Fibroblast of skin of scalp (primary cell): ENCODE measurements at places on chromosomes 2 and 18.
A peak's percentile ranks its signal among the peaks of the same experiment; 100 is the strongest.

GRCh38 chr18:35682281-35682867 lies 100.8 kb downstream of the GALNT1 start:
- peak; percentile 72 for DNase-seq

GRCh38 chr2:42875880-42876279 lies 83.5 kb upstream of the HAAO start:
- DNase-seq: no peak

GRCh38 chr2:108916796-108917421 lies 72.1 kb downstream of the EDAR start:
- no peak for DNase-seq

DNA sequence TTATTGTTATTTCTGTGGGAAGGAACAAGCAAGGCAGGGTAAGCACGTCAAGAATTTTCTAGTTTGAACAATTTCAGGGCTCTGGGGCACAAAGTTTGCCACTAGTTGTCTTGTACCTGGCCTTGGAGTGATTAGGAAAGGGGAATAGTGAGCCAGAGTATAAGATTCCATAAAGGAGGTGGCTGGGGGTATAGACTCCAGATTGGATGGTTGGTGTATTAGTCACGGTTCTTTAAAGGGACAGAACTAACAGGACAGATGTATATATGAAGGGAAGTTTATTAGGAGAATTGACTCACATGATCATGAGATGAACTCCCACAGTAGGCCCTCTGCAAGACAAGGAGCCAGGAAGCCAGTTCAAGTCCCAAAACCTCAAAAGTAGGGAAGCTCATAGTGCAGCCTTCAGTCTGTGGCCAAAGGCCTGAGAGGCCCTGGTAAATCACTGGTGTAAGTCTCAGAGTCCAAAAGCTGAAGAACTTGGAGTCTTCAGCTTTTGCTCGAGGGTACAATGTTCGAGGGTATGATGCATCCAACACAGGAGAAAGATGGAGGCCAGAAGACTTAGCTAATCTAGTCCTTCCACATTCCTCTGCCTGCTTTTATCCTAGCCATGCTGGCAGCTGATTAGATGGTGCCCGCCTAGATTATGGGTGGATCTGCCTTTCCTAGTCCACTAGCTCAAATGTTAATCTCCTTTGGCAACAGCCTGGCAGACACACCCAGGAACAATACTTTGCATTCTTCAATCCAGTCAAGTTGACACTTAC lies 31.5 kb upstream of the PTPRM start:
- DNase-seq: peak; percentile 17

GRCh38 chr2:191245869-191246531 lies 796 bp downstream of the MYO1B start:
- DNase-seq: peak; percentile 75

DNA sequence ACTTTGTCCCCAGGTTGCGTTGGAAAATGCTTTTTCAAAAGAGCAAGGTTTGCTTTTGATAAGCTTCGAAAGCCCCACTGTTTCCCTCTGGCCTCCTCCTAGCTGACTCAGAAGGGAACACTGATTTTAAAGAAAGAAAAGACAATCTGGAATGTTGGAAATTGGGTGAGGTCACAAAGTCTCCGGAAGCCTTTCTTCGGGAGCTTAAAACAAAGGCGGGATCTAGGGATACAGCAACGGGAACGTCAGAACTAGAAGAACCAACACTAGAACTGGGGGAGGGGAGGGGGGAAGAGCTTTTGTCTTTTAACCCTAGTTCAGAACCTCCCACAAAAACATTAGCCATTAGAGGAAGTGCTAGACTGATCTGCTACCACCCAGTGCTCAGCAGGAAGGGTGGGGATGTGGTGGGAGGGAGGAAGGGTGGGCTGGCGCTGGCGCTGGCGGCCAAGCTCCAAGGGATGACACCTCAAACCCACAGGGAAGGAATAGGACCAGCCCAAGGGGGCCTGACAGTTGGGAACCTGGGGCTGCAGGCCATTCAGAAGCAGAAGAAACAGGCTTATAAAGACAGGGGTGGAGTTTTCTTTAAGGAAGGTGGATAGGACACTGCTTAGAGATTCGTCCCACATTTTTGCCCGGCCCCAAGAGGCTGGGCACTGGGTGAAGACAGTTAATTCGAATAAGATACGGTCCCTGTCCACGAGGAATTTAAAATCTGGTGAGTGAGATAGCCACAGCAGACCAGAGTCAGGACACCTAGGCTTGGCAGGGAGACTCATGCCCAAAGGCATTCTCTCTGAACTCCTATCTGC lies 1.7 kb downstream of the TMSB10 start:
- DNase-seq: peak; percentile 93

GRCh38 chr2:96913117-96913397 lies 43.2 kb upstream of the SEMA4C start:
- DNase-seq: no peak

- no peak for DNase-seq
Measured at GRCh38 chr2:222298001-222298310, 842 bp downstream of the PAX3 start.

DNA sequence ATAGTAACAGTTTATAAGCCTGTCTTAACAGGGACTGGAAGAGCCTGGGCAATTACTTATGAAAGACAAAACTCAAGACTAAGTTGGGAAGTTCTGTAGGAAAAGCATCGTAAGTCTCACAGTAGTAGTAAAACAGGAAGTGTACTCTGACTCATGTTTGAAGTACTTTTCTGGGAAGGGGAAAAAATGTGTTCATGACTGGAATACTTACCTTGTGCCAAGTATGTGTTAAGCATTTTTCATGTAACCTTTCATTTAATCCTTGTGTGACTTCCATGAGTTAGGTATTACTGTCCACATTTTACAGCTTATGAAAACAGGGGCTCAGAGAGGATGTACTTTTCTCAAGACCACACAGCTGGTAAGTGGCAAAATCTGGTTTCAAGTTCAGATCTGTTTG lies 13.7 kb upstream of the SKOR2 start:
- peak; percentile 83 for DNase-seq

DNA sequence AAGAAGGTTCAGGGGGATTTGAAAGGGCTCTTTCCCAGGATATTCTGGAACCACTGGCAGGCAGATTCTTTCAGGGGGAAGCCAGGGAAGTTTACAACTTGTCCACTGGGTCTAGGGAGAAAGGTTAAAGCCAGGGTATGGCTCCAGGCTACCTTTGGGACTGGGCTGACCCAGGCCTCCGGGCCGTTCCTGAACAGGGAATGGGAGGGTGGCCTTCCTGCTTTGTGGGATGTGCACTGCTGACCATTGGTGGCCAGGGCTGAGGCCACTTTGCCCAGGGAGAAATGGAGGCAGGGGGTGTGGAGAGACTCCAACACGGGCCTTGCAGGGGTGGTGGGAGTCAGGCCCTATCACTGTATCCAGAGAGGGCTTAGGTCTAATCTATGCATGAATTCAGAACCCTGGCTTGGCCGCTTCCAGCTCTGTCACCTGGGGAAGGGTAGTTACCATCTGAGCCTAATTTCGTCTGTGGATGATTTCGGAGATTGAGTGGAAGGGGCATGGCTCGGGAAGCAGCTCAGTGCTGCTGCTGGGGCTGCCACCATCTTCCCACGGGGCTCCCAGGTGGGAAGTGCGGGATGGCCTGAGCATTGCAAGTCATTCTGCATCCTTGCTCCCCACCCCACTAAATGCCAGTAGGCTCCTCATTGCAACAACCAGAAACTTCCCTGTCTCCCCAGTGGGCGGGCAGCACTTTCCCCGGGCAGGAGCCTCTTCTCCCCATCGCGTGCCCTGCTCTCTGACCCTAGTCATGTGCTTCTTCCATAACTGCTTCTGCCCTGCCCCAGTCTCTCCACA lies 57.1 kb upstream of the OTOF start:
- DNase-seq: no peak

GRCh38 chr2:219274361-219274921 lies 4.7 kb upstream of the DNAJB2 start:
- DNase-seq: peak; percentile 91

GRCh38 chr2:134232461-134232860 lies 21.4 kb upstream of the MGAT5 start:
- DNase-seq: no peak

DNA sequence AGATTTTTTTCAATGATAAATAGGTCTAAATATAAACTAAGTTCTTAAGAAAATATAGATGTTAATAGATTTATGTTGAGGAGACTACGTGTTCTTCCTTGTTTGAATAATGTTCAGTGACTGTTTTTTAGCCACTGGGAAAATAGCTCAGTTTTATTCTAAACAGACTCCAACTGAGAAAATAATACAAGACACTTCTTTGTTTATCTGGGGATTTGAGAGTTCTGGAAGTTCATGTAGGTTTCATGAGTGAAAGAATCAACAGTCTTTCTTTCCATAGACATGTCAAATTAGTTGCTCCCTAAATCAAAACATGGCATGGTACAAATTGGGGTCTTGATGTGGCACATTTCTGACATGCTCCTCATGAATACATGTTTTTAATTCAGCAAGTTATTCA lies 177.7 kb downstream of the MREG start:
- no peak for DNase-seq

- DNase-seq: no peak
Measured at GRCh38 chr2:236574424-236575145, 5.0 kb downstream of the ACKR3 start.

GRCh38 chr2:239896075-239896474 lies 129.1 kb downstream of the NDUFA10 start:
- DNase-seq: no peak

GRCh38 chr2:54691445-54692135 lies 31.9 kb upstream of the EML6 start:
- DNase-seq: no peak

GRCh38 chr2:159455330-159455918 lies 160.9 kb downstream of the BAZ2B start:
- DNase-seq: peak; percentile 7

- peak; percentile 64 for DNase-seq
Measured at GRCh38 chr2:222609381-222609780, 46.5 kb downstream of the FARSB start.

DNA sequence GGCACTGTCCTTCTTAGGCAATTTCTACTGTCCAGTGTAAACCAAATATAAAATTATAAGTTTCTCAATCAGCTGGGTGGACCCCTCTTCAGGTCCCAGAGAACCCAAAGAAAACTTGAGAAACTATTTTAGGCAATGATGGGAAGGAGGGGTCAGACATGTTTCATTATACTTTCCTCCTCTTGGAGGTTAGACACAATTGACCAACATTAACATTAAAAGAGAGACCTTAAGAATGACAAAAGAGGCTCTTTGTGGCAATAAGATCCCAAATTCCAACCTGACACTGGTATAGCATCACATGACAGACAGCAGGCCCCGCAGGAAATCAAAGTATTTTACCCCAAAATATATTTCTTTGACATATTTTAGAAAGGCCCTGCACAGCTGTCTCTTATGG lies 73.1 kb downstream of the LRRTM1 start:
- no peak for DNase-seq

DNA sequence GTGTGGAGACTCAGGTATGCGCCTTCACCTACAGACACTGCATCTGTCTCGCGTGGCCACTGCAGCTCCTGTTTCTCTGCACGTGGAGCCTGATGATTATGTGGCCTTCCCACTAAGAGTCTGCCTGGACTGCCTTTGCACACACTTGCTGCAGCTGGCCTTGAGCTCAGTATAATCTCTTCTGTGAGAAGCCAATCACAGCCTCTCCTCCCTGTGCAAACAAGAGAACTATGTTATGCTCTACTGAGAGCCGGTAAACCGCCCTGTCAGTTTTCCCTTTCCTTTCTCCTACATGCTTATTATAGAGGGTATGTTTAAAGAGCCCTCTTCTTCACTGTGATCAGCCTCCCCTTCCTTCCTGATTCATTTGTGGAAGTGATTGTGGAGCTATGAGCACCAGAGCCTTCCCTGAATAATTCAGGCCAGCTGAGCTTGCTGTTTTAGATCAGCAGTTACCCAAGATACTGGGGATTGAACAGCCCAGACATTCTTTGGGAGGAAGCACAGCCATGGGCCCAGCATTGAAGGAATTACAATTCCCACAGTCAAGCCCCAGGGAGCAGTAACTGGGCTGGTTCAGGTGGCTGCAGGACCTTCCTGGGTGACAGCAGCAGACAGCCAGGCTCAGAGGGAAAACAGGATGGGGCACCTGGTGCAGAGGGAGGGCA lies 3.7 kb upstream of the TGFA start:
- no peak for DNase-seq

DNA sequence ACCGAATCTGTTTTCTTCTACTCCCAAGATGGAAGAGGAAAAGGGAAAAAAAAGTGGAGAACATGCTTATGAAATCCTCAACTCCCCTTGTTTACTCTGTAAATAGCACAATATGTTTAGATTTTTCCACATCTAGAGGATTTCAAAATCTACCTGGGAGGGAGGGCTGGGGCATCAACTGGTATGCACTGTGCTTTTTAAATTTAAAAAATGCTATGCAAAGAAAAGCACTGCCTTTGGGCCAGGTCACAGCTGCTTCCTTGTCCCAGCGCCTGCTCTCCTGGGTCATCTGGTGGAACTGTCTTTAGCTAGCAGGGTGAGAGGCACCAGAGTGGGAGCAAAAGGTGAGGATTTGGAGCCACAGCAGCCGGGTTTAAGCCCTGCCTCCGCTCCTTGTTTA lies 88.2 kb upstream of the BOD1L2 start:
- DNase-seq: no peak

- no peak for DNase-seq
Measured at GRCh38 chr2:233469261-233470010, 97.1 kb downstream of the USP40 start.

DNA sequence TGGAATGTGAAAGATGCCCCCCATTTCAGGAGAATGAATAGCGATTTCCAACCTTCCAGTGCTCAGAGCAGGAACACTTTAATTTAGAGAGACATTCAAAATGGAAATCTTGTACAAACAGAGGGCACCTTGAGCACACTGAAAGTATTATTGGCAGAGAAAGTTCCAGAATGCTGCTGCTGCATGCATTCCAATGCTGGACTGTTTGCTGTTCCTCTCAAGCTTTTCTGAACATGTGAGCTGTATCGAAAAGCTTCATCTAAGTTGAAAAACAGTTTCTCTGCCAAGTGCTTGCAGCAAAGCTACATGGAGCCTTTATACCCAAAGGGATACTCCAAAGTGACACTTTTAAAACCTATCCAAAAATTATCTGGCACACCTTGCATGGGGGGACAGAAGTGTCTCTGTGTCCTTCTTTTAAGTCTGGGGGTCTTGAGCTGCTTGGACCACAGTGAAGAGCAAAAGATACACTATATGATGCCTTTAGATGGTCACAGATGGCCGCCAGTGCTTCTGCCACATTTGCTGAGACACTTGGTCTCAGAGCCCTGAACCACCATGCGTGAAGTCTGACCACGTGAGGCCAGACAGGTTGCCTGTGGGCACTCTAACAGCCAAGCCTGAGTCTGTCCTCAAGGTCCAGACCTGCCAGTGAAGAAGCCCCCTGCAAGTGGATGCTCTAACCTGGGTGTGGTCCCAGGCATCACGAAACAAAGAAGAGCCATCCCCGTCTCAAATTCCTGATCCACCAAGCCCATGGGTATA lies 18.8 kb downstream of the UXS1 start:
- no peak for DNase-seq
